T-helper 9 cell (primary cell): ENCODE measurements at places on chromosomes 12 and 14.

DNA sequence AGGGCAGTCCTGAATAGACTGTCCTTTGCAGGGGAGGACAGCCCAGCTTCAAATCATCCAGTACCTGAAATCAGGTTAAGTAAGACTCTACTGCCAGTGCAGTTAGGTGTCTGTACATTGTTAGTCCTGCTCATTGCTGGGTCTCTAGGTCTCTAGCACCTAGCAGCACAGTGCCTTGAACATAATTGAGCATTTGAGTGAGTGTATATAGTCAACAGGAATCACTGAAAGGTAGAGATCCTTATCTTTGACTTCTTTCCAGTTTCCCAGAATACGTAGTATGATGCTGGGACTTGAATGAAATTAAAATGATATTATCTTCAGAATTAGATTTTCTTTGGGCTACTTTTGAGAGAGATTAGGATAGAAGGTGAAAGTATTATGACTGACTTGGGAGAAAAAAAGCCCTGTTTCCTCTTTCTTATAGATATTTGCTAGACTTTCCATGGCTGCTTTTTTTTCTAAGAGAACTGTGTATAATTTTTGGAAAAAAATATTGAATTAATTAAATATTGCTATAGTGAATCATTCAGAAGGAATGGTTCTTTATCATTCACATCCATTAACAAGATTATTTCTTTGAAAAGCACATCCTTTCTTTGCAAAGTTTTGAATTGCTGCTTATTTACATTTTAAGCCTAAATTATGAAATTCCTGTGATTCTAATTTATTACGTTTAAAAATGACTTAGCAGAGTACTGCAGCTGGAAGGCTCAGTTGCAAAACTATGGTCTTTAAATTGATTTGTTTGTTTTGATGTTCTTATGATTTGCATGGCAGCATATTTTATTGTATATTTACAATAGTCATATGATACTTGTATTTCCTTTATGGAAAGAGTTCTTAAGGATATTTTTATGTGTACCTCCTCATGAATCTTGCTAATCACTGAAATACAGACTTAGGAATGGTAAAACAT lies 51.6 kb downstream of the PPP4R4 start:
- no peak for DNase-seq

DNA sequence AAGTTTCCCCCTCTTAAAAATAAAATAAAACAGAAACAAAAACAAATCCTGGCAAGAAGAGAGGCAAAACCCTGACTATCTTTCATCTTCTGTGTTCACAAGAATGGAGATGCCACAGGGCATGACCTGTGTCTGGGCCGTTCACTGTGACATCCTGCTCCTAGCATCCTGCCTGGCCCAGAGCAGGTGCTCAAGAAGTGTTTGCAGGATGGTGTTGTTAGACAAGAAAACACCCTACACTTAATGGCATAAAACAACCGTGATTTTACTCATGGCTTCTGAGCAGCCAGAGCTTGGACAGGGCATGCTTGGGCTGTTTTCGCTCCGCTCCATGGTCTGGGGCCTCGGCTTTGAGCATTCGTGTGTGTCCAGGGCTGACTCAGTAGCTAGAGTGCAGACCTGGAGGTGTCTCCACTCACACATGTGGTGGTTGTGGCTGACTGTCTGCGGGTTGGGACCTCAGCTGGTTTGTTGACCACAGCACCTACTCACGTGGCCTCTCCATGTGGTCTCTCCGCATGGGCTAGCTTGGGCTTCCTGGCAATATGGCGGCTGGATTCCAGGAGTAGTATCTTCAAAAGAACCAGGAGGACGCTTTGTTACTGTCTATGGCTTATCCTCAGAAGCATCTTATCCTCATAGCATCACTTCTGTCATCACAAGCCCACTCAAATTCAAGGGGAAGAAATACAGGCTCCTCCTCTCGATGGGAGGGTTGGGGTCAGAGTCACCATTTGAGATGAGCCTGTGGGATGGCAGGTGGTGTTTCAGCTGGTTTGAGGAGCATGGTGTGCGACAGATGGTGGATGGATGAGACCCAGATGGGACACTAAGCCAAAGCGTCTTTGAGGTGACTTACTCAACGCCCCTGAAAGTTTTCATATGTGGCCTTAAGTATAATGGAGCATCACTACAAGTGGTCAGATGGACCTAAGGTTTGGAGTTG lies 33.2 kb upstream of the FZD10 start:
- DNase-seq = no peak

- no peak for DNase-seq
Observed at GRCh38 chr12:125021096-125021495, 27.7 kb downstream of the BRI3BP start.

GRCh38 chr12:56120158-56120846 lies 2.2 kb downstream of the ZC3H10 start:
- DNase-seq = no peak

GRCh38 chr12:109943811-109944210 lies 43.7 kb downstream of the TCHP start:
- DNase-seq = no peak

DNA sequence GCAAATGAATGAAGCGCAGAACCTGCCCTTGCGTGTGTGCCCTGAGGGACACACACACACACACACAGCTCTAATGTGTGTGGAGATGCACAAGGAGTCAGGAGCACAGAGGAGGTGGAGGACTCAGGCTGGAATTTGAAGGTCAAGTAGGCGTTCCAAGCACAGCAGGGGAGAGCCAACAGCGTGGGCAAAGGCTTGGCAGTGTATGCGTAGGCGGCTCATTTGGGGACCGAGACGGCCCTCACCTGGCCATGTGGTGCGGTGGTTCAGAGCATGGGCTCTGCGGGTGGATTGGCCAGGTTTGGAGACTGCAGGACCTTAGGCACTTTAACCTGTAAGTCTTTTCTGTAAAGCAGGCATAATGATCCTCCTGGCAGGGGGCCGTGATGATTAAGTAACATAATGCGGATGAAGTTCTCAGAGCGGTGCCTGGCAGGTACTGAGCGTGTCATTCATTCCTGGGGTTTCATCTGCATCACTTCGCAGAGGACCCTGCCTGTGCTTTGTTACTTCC lies 69.5 kb upstream of the SLC24A4 start:
- no peak for DNase-seq

DNA sequence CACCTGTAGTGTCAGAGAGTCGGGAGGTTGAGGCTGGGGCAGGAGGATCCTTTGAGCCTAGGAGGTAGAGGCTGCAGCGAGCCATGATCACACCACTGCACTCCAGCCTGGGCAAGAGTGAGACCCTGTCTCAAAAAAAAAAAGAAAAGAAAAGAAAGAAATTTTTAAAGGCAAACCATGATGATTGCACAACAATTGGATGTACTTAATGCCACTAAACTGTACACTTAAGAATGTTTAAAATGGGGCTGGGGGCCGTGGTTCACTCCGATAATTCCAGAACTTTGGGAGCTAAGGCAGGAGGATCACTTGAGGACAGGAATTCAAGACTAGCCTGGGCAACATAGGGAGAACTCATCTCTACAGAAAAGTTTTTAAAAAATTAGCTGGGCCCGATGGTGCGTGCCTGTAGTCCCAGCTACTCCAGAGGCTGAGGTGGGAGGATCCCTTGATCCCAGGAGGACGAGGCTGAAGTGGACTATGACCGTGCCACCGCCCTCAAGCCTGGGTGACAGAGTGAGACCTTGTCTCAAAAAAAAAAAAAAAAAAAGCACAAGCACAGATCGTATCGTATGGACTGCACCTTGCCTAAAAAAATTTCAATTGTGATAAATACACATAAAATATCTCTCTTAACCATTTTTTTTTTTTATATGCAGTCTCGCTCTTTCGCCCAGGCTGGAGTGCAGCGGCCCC lies 32.7 kb downstream of the JAG2 start:
- DNase-seq = no peak
